ENCODE measurements at places on chromosomes 4 and X.

- DNase-seq, result no peak
Observed at GRCh38 chr4:181761156-181761555, 482.0 kb upstream of the TENM3 start.

DNA sequence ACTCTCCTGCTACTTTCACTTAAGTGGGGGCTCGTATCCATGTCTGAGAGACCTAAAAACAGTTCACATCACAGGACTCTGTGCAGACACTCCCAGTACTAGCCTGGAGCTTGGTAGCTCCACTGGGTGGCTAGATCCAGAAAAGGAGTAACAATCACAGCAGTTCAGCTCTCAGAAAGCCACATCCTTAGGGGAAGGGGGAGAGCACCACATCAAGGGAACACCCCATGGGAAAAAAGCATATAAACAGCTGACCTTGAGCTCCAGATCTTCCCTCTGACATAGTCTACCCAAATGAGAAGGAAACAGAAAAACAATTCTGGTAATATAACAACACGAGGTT lies 175.8 kb downstream of the FAM13A start:
- DNase-seq, result no peak

DNA sequence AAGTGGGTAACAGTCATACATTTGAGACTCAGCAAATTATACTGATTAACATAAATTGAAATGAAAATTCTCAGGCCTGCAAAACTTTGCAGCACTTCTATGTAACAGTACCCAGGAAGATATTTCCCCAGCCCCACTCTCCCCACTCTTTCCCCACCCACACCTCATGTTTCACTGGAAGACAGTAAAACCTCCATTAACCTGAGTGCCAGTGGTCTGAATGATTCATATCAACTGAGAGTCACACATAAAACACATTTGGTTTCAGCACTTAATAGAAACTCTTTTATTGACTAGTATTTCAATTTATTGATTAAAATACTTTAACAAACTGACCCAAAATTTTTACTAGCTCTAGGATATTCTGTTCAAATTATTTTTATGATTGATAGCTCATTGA lies 6.9 kb downstream of the CXCL6 start:
- no peak for DNase-seq

DNA sequence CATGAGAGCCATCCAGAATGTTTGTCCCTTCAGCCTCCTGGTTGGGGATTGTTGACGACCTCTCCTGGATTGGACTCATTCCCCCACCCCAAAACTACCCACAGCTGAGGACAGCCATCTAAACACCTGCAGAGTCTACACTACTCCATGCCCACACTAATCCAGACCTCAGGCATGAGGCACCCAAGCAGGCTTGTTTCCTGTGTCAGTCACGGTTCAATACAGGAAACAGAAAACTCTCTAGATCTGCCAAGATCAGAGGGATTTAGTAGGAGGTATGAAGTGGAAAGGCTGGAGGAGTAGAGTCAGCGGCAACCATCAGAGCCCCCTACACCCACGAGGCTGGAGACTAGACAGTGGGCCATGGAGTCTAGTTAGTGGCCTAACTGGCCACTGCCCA lies 37.7 kb downstream of the HAND2 start:
- DNase-seq, result no peak

DNA sequence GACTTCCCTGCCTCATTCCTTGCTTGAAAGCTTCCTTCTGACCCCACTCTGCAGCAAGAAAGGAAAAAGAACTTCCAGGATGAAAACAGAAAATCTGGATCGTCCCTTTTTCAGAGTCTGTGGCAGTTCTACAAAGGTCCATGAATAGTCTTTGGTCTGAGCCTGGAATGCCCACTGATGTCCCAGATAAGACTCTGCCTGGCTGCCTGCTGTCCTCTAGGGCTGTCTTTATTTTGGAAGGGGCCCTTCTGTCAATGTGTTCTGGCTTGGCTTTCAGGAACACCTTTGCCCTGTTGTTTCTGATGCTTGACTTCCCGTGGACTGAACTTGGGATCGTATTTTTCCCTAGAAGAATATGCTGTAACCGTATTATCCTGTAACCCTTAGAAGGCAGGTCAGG lies 114.7 kb upstream of the LNX1 start:
- DNase-seq, result no peak

DNA sequence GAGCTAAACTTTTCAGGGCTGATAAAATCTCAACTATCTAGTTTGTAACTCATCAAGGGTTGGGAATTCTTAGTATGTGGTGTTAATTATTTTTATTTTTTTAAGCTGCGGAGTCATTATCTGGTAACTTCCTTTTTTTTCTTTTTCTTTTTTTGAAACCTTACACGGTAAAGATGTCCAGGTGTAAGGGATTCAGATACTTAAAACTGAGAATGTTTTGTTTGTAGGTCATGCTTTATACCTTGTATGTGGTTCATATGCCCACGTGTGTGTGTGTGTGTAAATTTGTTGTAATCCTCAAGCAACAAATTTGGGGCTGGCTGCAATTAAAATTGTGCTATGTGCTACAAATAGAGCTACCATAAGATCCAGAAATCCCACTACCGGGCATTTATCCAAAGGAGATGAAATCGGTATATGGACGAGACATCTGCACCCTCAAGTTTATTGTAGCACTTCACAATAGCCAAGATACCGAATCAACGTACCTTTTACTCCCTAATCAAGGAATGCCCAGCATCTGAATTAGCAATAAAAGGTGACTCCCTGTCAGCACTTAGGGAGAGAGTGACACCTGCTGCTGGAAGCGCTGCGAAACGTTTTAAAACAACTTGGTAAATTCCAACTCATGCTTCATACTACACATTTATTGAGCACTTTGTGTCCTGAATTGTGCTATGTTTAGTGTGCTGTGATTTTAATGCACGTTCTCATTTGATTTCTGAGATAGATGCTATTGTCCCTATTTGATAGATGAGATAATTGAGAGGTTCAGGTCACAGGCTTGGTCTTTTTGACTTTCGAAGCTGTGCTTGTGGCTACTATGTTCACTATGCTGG lies 16.1 kb downstream of the MSMO1 start:
- DNase-seq, result no peak

- no peak for DNase-seq
Observed at GRCh38 chr4:125741825-125742452, 427.2 kb downstream of the FAT4 start.

GRCh38 chr4:37802068-37802666 lies 24.3 kb upstream of the PGM2 start:
- no peak for DNase-seq

GRCh38 chrX:115697806-115698205 lies 136.8 kb downstream of the PLS3 start:
- no peak for DNase-seq

DNA sequence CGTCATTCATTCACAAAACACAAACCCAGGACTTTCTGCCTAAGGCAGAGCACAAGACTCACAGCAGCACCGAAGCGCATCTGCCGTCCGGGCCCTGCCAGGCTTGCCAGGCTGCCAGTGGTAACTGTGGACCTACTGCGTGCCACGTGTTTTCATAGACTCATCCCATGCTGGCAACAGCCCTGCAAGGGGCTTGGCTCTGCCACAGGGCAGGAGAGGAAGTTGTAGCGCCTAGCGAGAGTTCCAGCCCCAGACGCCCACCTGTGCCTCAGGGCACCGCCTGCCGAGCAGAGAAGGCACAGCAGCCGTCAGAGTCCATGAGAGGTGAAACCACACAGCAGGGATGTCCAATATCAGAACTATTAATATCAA lies 18.9 kb upstream of the MRFAP1 start:
- DNase-seq, result no peak

DNA sequence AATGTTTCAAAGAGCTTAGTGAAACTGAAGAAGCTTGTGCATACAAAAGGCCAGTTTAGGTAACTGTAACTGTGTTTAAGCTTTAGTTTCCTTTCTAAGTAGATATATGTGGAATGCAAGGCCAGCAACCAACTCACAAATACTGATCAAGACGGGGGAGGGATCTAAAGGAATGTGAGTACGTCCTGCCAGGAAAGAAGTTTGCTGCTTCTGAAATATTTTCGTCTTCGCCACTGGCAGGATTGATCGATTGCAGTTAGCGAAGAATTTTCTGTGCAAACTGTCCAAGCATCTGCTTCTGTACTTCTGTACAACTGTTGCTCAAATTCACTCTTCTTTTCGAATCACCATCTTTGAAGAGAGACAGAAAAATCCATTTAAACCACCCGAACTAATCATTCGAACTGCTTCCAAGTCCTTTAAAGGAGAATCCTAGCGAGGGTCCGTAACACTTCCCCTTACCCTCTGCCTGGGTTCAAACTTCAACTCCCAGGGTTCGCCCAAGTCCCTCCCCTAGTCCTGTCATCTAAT lies 373 bp upstream of the INTS6L start:
- DNase-seq, result no peak

GRCh38 chr4:147985376-147985775 lies 253.5 kb downstream of the ARHGAP10 start:
- no peak for DNase-seq

DNA sequence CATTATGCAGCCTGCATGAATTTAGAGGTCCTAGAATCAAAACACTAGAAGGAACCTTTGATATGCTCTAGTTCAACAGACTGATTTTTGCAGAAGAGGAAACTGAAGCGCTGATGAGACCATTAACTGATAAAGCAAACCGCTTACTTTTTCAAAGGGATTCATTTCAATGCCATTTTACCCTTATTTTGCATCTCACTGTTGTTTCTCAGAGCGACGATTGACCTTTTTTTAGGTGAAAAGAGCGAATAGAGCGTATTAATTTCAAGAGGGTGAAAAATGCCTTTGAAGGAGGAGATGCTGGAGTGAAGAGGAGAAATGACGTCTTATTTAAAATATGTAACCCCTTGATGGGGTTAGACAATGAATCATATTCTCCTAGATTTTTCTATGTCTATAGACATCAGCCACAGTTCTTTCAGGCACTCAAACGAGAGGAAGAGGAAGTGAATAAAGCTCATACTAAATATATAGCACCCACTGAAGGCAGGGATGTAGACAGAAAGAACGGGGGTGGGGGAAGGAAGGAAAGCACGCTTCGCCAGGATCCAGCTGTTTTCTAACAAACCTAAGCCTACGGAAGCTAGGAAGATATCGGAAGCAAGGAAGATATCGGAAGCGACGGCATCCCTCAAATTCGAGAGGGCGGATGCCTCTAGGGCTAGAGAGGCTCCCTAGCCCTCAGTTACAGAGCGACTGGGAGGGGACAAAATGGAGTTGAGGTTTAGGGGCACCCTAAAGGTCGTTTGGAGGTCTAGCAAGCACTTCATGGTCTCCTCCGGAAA lies 848 bp downstream of the ACSL4 start:
- no peak for DNase-seq

GRCh38 chr4:113901994-113902787 lies 77.3 kb downstream of the ARSJ start:
- DNase-seq, result peak; percentile 53
